ENCODE measurements at places on chromosomes 5 and 9.

DNA sequence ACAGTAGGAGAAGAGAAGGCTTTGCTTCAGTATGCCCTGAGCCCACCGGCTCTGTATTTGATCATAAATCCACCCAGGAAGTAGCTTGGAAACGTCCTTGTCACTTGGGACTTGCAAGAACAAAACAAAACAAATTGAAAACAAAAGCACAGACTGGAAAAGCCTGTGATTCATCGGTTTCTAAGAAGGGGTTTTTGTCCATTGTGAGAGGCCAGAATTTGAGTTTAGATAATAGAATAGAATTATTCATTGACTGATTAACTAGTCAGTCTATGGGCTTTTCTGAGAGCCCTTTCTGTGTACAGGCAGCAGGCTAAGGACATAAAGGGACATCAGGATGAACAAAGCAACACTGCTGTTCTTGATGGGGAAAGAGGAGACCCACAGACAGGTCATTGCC is 424.8 kb downstream of the IRX1 start:
- DNase-seq = no peak

DNA sequence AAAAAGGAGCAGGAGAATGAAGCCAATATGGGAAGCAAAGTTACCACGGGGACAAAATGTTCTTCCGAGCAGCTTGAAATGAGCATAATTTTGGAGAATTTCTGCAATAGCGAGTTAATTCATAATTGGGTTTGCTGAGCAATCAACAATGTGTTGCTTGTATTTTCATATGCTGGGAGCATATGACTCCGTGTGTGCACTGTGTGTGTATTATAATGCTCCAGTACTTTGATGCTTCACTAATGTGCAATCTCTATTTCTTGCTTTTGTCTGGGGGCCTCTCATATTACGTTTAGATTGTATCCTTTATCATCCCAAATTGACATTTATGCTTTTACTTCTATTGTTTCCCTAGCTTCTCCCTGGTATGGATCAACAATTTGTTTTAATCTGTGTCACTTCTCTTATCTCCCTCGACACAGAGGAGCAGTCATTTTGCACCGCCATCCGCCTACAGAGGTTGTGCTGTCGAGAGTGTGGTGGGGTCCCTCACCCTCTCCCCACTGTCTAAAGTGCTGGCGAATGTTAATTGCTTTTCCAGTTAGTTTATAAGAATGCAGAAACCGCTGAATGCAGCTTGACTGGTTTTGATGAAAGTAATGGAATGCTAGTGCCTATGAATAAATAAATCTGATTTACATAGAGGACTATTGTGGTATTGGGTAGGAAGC is 372.5 kb upstream of the WWC1 start:
- DNase-seq = no peak

DNA sequence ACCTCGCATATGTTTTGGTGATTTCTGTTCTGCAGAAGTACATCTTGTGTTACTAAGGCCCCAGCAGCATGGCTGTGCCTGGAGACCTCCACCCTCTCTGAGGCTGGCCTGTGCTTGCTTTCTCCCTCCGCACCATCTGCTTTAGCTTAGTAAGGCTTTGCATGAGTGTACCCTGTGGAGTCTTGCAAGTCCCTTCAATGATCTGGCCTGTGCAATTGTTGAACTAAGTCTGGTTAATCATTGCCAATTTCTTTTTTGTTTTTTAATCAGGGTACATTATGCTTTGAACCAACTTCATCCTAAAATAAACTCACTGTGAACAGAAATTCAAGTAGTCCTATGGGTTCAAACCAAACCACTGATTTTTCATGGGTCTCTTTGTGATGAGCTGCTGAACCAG is 32.3 kb downstream of the ACOT12 start:
- DNase-seq = no peak

- no peak for DNase-seq
These were observed 5.6 kb downstream of the PTCD2 start for GRCh38 chr5:72325566-72326305.

- no peak for DNase-seq
These were observed 81.9 kb downstream of the MED27 start for GRCh38 chr9:131997779-131998178.

GRCh38 chr5:78063495-78063894 is 231.0 kb downstream of the AP3B1 start:
- DNase-seq = no peak

DNA sequence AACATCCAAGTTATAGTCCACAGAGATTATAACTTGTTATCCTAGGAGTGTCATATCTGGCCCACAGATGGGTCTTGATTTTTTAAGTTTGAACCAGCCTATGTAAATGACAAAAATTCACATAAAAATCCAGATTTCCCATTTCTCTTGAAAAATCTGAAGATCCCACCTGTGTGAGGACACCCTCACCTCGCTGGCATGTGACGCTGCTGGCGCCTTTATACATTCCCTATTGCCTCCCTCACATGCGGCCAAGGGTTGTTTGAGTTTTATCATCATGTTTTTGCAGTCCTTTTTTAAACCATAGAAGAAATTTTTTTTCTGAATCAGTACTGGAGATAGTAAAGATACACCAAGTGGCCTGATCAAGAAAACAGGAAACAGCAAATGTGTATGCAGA is 25.9 kb upstream of the PPP1R2B start:
- no peak for DNase-seq

DNA sequence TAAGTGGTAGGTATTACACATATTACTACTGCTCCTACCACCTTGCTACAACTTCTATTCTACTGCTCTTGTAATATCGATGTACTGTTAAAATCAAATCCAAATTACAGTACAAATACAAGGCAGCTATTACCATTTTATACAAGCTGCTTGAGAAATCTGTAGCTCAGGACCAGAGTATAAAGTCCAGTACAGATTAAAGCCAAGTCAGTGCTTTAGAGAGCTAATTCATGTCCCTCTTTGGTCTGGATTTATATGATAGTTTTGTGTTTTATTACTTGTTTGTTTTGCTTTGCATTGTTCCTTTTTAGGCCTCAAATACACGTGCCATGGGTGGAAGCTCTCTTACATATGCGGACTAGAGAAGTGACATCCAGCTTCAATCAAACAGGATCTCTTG is 75.8 kb downstream of the DPYSL3 start:
- DNase-seq = no peak

GRCh38 chr9:70119786-70120185 is 76.1 kb downstream of the MAMDC2 start:
- no peak for DNase-seq

DNA sequence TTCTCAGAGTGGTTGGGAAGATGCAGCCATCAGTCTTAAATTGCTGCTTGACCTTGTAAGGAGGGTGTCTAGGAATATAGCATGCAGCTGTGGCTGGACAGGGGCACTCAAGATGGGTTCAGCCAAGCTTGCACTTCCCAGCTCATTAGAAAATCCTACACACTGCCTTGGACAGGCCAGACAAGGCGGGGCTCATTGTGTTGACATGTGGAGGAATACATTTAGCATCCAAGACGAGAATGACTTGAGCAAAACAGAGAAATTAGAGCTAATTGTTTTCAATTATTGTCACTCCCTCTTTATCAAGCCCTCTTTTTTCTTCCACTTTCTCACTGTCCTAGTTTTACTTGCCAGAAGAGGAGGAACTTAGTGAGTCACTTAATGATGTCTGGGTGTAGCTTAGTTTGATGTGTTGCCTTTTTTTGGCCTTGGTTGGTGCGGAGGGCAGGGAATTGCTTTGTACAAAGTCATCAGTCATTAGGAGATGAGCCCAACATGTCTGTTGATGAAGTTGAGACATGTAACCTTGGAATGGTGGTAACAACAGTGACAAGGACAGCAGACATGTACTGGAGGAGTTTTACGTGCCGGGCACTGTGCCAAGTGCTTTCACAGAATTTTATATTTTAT is 1219.3 kb upstream of the WWC1 start:
- DNase-seq = no peak

- no peak for DNase-seq
These were observed 174.7 kb downstream of the GAS1 start for GRCh38 chr9:86772635-86772993.

DNA sequence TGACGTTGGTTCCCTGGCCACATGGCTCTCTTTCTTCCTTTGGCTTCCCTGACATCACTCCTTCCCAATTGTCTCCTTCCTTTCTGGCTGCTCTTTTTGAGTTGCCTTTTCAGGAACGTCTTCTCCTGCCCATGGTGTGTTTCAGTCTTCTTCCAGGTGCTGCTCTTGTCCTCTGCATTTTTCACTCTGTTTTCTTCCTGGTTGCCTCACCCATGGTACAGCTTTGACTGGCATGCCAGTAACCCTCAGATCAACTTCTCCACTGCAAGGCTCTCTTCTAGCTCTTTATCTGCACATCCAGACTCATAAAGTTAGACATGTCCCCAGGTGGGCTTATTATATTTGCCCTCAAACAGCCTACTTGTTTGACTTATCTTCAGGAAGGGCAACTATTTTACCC is 91.0 kb upstream of the ANKH start:
- DNase-seq = no peak

GRCh38 chr9:75185585-75186170 is 97.4 kb downstream of the OSTF1 start:
- DNase-seq = peak; percentile 67

- DNase-seq = no peak
These were observed 3.3 kb upstream of the CD180 start for GRCh38 chr5:67199859-67200258.
